ENCODE measurements at places on chromosomes 2 and 18.

GRCh38 chr2:125070726-125071505, 1045.8 kb downstream of the CNTNAP5 start:
- no peak for DNase-seq

DNA sequence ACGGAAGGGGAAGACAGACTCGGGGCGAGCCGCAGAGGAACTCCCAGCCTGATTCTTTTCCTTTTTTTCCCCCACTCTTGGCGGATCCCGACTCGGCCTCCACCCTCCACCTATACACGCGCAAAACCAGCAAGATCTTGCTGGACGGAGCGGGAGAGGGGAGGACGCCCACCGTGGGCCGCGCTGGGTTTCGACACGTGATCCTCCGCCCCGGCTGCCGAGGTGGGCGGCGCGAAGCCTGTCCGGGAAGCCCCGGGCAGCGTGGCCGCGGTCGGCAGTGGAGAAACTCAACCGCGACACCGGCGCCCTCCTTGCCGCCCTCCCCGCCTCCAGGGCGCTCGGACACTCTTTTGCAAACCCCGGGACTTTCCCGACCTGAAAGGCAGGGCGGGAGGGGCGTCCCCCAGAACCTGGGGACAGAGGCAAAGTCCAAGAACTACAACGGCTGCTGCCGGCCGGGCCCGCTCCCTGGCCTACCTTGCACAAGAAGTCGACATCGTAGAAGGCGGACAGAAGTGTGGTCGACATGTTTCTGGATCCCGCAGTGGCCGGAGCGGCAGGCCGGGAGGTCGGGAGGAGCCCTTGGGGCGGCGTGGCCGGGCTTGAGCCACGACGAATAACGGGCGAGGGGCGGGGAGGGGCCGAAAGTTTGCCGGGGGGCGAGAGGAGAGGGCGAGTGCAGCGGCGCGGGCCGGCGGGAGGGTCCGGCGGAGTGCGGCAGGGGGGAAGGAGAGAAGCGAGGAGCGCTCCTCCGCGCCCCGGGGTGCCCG, 433 bp downstream of the ZFP36L2 start:
- peak; percentile 94 for DNase-seq

DNA sequence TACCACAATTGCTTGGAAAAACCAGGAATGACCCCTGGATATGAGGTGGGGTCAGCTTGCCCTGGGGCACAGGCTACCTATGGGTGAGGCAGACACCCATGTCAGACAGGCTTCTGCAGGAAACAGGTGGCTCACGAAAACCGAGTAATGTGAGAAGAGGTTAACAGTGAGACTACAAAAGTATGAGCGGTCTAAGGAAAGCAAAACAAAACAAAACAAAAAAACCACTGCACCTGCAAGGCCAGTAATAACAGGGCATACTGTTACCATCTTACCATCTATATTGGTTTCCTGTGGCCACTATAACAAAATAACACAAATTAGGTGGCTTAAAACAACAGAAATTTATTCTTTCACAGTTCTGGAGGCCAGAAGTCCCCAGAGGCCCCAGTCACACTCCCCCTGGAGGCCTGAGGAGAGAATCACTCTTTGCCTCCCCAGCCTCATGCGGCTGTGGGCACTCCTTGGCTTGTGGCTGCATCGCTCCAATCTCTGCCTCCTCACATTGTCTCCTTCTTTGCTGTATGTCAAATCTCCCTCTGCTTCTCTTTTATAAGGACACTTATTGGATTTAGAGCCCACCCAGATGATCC, 86.6 kb upstream of the EPC2 start:
- no peak for DNase-seq

DNA sequence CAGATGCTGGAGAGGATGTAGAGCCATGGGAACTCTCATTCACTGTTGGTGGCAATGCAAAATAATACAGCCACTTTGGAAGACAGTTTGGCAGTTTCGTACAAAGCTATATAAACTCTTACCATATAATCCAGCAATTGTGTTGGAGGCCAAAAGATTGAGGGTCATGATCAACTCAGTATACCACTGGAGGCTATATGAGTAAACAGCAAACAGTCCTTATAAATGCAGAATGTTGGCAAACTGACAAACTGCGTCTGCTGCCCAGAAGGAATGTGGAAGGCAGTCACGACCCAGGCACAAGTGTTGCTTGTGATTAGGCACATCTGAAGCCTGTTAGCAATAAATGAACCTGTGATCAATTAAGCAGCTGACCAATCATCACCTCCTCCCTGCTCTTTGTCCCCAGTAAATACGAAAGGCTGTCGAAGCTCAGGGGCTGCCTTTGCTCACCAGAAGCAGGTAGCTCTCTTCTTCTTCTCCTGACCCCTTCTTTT, 98.1 kb upstream of the SPOPL start:
- no peak for DNase-seq

- no peak for DNase-seq
These were observed 34.9 kb downstream of the SLC38A11 start for GRCh38 chr2:164920430-164920829.

- DNase-seq = no peak
These were observed 133.7 kb downstream of the ATL2 start for GRCh38 chr2:38243186-38243880.

DNA sequence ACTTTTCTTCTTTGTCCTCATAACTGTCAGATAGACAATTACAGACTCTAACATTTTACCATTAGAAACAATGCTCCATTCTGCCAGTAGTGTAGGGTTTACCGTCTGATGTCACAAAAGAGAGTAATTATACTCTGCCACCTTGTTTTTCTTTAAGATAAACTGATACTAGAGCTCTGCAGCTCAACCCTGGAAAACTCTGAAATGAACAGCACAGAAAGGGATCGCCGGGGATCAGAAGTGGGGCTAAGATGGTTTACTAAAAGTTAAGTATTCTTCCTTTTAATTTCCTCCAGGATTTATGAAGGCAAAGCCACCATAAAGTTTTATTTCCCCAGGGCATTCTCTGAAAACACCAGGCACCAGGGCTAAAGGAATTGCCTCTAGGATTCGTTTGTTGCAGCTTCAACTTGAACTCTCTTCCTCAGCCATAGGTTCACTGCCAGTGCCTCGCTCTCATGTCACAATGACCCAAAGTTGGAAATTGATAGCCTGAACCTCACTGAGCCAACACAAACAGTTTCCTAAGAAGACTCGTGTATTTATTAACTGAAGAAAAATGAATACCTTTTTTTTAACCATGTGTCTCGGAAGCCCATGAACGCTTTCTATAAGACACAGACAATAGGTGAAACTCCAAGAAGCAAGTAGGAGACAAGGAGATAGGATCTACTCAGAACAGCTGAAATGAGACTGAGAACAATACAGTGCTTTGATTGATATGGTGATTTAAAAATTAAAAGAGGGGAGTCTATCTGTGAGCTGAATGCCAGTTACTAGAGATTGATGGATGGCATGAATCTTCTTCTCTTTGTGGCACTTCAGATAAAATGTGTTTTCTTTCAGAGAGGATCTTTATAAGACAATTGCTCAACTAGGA, 121.5 kb upstream of the SPATS2L start:
- DNase-seq = no peak

- no peak for DNase-seq
These were observed 6.1 kb downstream of the FAM124B start for GRCh38 chr2:224395620-224396390.

- no peak for DNase-seq
These were observed 178.0 kb downstream of the SH3BP4 start for GRCh38 chr2:235129850-235130249.

GRCh38 chr18:30748541-30748940, 294.0 kb downstream of the DSC3 start:
- DNase-seq = no peak

DNA sequence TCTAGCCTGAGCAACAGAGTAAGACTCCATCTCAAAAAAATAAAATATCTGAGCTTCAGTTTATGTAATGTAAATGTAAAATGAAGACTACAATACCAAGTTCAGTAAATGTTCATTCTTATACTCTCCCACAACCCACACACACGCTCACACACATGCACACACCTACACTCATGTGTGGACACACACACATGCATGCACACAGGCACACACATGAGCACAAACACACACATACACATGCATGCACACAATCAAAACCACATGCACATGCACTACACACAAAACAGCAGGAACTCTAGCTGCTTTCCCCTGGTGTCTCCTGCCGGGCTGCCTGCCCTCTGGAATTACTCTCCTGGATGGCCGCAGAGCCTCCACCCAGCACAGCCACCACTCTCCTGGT, 90.6 kb downstream of the GFPT1 start:
- DNase-seq = no peak

GRCh38 chr2:23235292-23235691, 149.7 kb upstream of the KLHL29 start:
- DNase-seq = no peak

DNA sequence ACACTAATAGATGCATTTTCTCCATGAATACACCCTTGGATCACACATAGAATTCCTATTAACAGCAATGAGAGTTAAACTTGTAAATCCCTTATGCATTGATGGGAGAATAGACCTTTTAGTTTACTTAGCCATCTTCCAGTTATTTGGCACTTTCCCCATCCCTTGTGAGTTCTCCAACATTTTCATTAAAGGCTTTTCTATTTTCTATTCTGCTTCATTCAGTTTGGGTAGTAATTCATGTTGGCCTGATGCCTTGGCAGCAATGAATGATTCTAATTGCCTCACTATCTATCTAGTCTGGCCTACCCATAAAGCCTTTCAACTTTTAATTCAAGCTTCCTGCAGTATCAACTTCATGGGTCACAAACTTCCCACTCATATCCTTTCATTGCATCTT, 32.3 kb downstream of the TBR1 start:
- DNase-seq = no peak

- no peak for DNase-seq
These were observed 67.3 kb downstream of the GORASP2 start for GRCh38 chr2:170996316-170996715.

- no peak for DNase-seq
These were observed 41.0 kb downstream of the SP110 start for GRCh38 chr2:230178546-230179485.

DNA sequence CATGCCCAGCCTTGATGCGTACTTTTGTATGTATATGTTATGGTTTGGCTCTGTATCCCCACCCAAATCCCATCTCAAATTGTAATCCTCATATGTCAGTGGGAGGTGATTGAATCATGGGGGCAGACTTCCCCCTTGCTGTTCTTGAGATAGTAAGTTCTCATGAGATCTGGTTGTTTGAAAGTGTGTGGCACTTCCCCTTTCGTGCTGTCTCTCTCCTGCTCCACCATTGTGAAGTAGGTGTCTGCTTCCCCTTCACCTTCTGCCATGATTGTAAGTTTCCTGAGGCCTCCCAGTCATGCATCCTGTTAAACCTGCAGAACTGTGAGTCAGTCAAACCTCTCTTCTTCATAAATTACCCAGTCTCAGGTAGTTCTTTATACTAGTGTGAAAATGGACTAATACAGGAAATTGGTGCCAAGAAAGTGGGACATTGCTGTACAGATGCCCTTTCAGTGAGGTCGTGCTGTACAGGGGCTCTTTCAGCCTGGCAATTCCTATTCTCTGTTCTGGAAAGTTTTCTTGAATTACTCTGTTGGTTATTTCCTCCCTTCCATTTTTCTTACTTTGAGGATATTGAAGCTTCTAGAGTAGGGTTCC, 38.2 kb downstream of the KCMF1 start:
- DNase-seq = no peak
